KBM-7 (cell line): ENCODE measurements at places on chromosomes 12 and 14.

- DNase-seq, result no peak
These were observed 42.2 kb downstream of the SUDS3 start for GRCh38 chr12:118418385-118419057.

- no peak for DNase-seq
These were observed 7.5 kb downstream of the EIF5 start for GRCh38 chr14:103341250-103342129.

- no peak for DNase-seq
These were observed 4.2 kb downstream of the MUCL1 start for GRCh38 chr12:54858562-54858961.

DNA sequence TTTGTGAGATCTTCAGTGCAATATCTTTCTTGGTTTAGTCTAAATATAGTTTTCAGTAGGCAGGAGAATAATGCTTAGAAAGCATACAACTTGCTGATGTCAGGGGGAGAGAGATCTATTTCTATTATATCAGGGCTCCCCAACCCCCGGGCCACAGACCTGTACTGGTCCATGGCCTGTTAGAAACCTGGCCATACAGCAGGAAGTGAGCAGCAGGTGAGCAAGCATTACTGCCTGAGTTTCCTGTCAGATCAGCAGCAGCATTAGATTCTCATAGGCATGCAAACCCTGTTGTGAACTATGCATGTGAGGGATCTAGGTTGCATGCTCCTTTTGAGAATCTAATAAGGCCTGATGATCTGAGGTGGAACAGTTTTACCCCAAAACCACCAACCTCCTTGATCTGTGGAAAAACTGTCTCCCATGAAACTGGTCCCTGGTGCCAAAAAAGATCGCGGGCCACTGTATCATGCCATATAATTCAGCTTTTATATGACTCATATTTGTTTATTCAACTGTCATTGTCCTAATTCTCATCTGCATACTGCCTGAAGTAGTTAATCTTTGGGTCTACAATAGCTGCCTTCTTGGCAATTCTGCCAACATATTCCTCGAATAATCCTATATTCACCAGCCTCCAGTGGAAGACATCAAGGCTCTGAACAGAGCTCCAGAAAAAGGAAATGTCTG is 163.6 kb upstream of the DYRK2 start:
- no peak for DNase-seq

DNA sequence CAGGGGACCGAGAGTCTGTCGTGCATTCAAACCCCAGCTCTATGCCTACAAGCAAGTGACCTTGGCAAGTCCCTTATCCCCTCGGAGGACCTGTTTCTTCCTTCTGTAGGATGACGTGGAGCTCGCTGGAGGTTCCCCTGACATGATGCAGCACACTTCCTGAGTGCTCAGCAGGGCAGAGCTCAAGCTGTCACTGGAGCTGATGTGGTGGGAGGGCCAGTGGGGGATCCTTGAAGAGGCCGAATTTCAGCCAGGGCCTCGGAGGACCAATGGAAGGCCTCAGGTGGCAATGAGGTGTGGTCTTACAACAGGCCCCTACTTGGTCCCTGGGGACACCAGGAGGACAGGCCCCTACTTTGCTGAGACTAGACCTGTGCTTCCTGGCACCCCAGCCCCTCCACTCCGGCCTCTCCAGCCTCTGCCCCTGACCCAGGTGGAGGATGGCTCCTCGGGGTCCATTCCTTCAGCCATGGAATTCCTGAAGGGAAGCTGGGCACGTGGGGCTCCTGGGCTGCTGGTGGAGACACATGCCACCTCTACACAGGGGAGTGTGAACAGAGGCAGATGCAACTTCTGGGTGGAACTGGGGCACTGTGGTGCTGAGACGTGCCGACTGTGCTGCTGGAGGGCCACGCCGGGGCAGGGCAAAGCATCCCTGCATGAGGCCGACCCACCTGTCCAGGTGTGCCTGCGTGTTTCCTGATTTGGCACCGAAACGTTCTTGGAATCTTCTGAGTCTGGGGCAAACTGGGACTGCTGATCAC is 18.7 kb upstream of the KIF26A start:
- no peak for DNase-seq

- DNase-seq, result peak; percentile 88
These were observed 131.8 kb downstream of the ERC1 start for GRCh38 chr12:1122786-1123185.

DNA sequence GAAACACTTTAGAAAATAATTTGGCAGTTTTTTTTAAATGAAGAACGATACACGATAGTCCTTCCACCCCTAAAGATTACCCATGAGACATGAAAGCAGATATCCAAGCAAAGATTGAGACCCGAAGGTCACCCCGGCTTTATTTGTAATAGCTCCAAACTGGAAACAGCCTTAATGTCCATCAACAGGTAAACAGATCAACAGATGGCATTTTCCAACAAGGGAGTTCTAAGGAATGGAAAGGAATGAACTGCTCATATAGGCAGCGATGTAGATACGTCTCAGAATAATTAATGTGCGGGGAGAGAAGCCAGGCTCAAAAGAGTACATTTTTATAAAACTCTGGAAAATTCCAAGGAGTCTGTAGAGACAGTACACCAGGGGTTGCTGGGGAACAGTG is 23.7 kb upstream of the MEG3 start:
- no peak for DNase-seq

GRCh38 chr12:24997970-24998582 is 49.2 kb upstream of the BCAT1 start:
- no peak for DNase-seq

DNA sequence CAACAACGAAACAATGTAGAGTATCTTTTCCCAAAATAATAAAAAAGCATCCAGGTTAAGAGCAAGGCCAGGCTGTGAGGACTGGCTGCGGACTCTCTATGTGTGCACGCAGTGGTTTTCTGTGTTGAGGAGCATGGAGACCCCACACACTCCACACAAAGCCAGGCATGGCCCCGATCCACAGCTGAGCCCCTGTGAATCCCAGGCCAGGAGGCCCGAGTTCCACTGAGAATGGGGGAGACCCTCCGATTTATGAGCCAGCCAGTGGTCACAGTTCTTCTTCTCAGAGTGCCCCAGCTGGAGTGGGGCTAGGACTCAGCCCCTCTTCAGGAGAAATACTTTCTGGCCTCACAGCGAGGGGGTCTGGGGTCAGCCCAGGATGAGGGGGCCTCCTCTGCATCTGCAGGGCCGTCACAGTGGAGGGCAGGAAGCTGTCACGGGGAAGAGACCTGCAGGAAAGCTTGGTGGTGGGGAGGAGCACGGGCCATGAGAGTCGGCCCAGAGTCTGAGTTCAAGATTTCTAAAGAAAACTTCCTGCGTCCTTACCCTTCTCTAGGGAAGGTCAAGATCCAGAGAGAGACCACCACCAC is 20.1 kb downstream of the NCKAP5L start:
- no peak for DNase-seq

DNA sequence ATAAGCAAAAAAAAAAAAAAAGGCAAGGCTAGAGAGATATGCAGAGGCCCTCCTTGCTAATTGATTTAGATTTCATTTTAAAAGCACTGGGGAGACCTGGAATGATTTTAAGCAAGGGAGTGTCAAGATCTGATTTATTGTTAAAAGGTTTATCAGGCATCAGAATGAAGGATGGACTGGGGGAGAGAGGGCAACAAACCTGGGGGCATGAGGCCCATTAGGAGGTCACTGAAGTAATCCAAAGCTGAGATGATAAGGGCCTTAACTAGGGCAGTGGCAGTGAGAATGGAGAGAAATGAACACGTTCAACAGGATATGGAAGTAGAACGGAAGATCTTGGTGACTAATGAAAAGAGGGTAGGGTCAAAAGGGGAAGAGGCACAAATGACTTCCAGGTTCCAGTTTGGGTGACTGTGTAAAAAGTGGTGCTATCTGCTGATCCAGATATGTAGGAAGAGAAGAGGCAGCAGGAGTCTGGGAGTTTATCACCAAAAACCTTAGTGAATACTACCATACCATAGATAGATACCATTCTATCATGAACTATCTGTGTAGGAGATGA is 24.0 kb downstream of the KITLG start:
- peak; percentile 27 for DNase-seq

DNA sequence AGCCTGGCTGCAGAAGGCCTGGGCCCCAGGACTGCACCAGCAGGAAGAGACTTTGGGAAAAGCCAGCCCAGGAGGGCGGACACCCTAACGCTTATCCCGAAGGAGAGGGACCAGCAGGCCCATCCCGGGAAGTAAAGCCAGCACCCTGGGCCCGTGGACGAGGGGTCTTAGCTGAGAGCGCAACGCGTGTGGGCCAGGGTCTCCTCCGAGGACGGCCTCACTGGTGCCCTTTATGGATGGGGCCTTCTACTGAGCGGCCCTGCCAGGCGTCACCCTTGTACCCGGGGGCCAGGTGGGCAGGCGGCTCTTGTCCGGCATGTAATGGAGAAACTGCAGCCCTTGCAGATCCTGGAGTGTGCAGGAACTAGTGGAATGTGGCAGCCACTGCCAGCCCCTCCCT is 14.1 kb downstream of the TEDC1 start:
- no peak for DNase-seq

DNA sequence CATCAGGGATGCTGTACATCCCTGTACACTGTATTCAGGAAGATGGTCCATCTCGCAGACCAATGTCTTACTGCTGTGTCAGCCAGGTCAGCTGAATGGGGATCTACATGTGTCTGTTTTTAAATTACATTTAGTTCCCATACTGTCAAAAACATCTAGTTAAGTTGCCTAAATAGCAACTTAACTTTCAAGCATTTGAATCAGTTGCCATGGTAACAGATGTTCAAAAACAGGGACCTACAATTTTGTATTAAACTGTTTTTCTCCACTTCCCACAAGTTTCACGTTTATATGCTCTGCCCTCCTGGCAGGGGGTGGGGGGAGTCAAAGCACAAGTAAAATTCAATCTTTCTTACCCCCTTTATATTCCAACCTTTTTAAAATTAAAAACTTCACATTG is 38.3 kb downstream of the C12orf42 start:
- DNase-seq, result peak; percentile 29

DNA sequence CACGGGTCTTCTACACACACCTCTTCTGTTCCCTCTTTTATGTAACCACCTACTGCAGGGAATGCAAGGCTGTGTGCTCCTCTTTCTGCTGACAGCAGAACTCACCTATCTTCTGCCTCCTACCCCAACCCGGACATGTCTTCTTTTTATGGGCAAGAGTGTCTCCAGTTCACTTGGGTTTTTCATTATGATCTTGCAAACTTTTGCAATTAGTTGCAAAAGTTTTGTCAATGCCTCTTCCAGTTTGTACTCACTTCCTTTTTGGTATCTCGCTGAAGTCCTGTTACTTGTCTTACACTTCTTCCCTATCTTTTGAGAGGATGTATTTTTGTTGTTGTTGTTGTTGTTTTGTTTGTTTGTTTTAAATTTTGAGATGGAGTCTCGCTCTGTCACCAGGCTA is 50.6 kb downstream of the DRAM1 start:
- DNase-seq, result no peak
